Hair follicle dermal papilla cell (primary cell): ENCODE measurements at places on chromosomes 13 and 19. TPM values are rescaled to one million over a fixed set of nuclear protein-coding genes. Genes with fewer than 3 reads are reported as not detected.

Gene MAST1
- 0.16 and 0.36 TPM in 2 replicates for total RNA-seq

Gene LYPD5
- total RNA-seq: 0.24 and 0.65 TPM in 2 replicates

Gene SIGLEC14
- not detected in 2 replicates for total RNA-seq

Gene HSD11B1L
- 14.1 and 15.2 TPM in 2 replicates for total RNA-seq

Gene BLOC1S3
- 7.2 and 7.6 TPM in 2 replicates for total RNA-seq

Gene ZIC2
- under 0.01 TPM in 1 of 2 replicates, not detected in the other for total RNA-seq

Gene FCGBP
- total RNA-seq: 0.32 and 0.36 TPM in 2 replicates

Gene CFAP97D2
- total RNA-seq: not detected in 2 replicates

Gene PLVAP
- under 0.01 TPM in 1 of 2 replicates, not detected in the other for total RNA-seq

Gene MISP
- under 0.01 TPM in 1 of 2 replicates, not detected in the other for total RNA-seq

Gene LMO7
- 247 and 289 TPM in 2 replicates for total RNA-seq

Gene TPP2
- total RNA-seq: 55.7 and 72.2 TPM in 2 replicates
